Tibial nerve (tissue), 4 donors: ENCODE measurements at places on chromosomes 11 and 22. TPM values are rescaled to one million over a fixed set of nuclear protein-coding genes. Genes with fewer than 3 reads are reported as not detected.

- DNase-seq = no peak
Observed at GRCh38 chr22:42271906-42272305, 1.5 kb upstream of the TCF20 start.

- DNase-seq = no peak
Observed at GRCh38 chr22:20618488-20618887, 111.1 kb downstream of the MED15 start.

DNA sequence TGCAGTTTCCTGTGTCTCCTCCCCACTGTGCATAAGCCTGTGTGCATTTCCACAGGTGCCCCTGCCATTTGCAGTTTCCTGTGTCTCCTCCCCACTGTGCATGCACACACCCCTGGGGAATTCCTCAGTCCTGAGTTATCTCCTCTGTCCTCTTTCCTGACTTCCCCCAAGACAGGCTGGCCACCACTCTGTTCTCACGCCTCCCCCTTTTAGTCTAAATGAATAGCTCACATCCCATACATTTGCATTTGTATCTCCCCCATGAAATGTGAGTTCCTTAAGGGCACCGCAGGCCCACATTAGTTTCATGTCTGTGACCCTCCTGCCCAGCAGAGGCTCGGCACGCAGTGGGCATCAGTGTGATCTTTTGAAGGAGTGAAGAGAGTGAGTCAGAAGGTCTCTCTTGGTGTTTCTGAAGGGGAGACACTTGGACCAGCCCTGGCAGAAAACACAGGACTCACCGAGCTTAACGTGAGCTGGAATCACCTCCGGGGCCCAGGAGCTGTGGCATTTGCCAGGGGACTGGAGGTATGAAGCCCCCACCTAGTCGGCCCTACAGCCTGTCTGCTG, 6.2 kb downstream of the LRRC74B start:
- no peak for DNase-seq

- DNase-seq = no peak
Observed at GRCh38 chr11:14634813-14635212, 8.8 kb upstream of the PDE3B start.

DNA sequence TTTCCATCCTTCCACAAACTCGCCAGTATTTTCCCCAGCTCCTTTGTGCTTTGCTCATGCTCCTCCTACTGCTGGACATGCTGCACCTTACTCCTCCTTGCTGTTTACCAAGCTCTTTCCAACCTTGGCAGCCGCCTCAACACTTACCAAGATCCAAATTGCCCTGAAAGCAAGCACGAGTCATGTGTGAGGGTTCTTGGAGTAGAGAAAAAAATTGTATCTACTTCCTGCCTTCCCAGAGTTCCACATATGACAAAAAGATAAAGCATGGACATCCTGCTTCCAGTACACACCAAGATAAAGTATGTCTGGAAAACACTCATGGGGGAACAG, 767.5 kb downstream of the NTM start:
- no peak for DNase-seq

DNA sequence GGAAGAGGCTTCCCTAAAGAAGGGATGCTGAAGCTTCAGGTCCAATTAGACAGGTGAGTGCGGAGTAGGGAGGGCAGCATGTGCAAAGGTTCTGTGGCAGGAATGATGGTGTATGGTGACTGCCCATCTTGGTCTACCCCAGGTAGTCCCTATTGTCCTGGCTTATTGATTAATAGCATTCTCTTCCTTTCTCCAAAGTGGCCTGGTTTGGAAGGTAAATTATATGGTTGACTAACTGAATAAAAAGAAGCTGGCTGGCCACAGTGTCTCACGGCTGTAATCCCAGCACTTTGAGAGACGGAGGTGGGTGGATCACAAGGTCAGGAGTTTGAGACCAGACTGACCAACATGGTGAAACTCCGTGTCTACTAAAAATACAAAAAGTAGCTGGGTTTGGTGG, 230.5 kb downstream of the MIAT start:
- DNase-seq = no peak

DNA sequence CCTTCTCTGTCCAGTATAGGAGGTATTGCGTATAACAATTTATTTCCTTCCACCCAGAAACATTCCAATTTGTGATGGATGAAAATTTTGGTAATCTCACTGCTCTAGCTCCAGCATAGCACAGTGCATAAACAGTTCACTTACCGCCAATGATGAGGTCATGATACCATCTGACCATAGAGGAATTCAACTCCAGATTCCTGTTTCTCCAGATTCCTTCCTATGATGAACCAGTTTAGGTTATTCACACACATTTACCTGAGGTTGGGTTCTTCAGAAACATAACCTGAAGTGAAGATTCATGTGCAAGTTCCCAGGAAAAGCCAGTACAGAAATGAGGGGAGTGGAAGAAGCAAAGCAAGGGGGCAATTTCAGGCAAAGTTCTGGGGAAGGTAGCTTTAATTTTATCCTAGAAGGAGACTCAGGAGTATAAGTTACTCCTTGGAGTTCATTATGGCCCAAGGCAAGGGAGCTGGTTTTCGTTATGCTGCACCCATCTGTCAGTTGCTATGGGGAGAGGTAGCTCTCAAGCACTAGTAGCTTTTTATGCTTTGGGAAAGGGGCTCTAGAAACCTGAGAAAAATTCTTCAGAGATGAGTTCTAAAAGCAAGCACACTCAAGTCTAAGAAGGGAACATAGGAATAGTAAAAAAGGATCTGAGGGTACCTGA, 121.6 kb downstream of the CASP12 start:
- no peak for DNase-seq

GRCh38 chr11:73536961-73537360, 61.0 kb downstream of the FAM168A start:
- no peak for DNase-seq

- no peak for DNase-seq
Observed at GRCh38 chr11:5013012-5013411, 18.4 kb downstream of the OR51L1 start.

DNA sequence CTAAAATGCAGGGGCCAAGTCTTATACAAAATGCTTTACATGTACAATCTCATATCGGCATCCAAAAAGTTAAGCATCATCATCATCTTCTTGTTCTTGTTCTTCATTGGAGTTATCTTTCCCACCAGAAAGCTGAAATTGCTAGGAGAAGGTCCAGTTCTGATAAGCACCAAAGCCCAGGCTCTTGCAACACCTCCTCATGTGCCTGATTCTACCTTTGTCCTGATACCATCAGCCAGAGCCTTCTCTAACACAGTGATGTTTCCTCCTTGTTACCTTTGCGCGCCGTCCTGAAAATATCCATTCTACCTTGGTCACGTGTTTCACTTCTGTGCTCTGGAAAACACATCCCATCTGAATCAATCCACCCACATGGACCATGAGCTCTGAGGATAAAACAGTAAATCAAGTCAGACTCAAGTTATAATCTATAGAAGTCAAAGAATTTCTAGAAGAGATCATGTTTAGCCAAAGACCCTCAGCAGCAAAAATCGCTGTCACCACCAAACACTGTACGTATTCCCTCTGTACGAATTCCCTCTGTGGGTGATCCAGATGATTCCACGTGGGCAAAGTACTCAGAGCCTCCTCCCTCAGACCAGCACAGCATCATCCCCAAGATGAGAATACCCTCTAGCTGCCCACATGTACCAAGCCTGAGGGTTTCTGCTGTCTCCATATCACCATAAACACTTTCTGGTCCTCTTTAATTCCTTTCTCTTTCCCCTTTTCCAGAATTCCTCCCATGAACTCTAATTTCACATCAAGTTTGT, 19.0 kb downstream of the JAML start:
- DNase-seq = no peak

DNA sequence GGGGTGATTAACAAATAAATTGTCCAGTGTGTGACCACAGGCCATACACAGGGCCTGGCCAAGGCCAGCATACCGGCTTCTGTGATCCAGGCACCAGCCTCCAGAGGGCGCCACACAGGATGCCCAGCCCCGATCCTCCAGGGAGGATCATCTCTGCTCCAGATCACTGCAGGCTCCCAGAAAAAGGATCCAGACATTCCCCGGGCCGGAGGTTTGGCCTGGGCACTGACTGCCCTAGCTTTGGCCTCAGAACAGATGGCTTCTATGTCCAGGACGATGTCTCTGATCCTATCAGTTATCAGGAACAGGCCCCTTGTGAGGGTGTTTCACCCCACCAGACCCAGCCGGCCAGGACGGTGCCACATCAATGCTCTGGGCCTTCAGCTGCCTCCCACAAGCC, 74.5 kb upstream of the LMO1 start:
- DNase-seq = no peak

- no peak for DNase-seq
Observed at GRCh38 chr11:101705972-101706371, 122.2 kb upstream of the TRPC6 start.

DNA sequence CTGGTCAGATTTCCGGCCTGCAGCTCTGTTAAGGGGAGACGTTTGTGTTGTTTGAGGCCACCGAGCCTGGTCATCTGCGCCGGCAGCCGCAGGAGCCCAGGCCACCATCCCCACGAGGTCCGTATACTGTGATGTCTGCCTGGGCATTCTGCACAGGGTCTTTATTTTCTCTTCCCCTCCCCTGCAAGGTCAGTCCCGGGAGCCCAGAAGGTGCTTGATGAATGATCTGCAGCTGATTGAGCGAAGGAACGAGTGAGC, 45.4 kb downstream of the CTTN start:
- DNase-seq = no peak

GRCh38 chr11:35012467-35013191, 96.2 kb downstream of the PDHX start:
- DNase-seq = no peak

GRCh38 chr11:88807349-88807748, 258.4 kb downstream of the GRM5 start:
- no peak for DNase-seq

PRR33 gene
- total RNA-seq = not detected

NXPE1 gene
- total RNA-seq = not detected

MIAT gene
- 0.59 TPM for total RNA-seq

C11orf24 gene
- 33.3 TPM for total RNA-seq

SULT4A1 gene
- not detected for total RNA-seq
